ENCODE measurements at places on chromosomes 16 and 17.
A peak's percentile ranks its signal among the peaks of the same experiment; 100 is the strongest.

GRCh38 chr16:8430401-8430800, 159.9 kb downstream of the TMEM114 start:
- no peaks in the 10 kb centered on the region for H3K4me1 ChIP-seq
- no peak for DNase-seq
- H3K27ac ChIP-seq, result no peak overlapping the region
- H3K4me3 ChIP-seq, result no peak overlapping the region

- H3K27me3 ChIP-seq, result no peaks in the 10 kb centered on the region
- H3K4me1 ChIP-seq, result no peaks in the 10 kb centered on the region
- no peak for DNase-seq
- H3K4me3 ChIP-seq, result no peak overlapping the region
- no peak overlapping the region for H3K27ac ChIP-seq
These were observed 195.8 kb upstream of the GSE1 start for GRCh38 chr16:85417156-85417860.

GRCh38 chr17:1486802-1487695, 5.4 kb downstream of the MYO1C start:
- H3K4me3 ChIP-seq, result no peak overlapping the region
- DNase-seq, result no peak

DNA sequence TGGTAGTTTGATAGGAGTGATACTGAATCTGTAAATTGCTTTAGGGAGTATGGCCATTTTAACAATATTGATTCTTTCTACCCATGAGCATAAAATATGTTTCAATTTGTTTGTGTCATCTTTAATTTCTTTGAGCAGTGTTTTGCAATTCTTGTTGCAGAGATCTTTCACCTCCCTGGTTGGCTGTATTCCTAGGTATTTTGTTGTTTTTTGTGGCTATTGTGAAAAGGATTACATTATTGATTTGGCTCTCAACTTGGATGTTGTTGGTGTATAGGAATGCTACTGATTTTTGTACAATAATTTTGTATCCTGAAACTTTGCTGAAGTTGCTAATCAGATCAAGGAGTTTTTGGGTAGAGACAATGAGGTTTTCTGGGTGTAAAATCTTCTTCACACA, 3.2 kb downstream of the KRTAP9-9 start:
- H3K4me1 ChIP-seq, result no peaks in the 10 kb centered on the region
- H3K36me3 ChIP-seq, result no peaks in the 10 kb centered on the region
- no peak for DNase-seq
- H3K27me3 ChIP-seq, result peaks cover 13% of the 10 kb centered on the region
- H3K4me3 ChIP-seq, result no peak overlapping the region
- no peak overlapping the region for H3K27ac ChIP-seq

DNA sequence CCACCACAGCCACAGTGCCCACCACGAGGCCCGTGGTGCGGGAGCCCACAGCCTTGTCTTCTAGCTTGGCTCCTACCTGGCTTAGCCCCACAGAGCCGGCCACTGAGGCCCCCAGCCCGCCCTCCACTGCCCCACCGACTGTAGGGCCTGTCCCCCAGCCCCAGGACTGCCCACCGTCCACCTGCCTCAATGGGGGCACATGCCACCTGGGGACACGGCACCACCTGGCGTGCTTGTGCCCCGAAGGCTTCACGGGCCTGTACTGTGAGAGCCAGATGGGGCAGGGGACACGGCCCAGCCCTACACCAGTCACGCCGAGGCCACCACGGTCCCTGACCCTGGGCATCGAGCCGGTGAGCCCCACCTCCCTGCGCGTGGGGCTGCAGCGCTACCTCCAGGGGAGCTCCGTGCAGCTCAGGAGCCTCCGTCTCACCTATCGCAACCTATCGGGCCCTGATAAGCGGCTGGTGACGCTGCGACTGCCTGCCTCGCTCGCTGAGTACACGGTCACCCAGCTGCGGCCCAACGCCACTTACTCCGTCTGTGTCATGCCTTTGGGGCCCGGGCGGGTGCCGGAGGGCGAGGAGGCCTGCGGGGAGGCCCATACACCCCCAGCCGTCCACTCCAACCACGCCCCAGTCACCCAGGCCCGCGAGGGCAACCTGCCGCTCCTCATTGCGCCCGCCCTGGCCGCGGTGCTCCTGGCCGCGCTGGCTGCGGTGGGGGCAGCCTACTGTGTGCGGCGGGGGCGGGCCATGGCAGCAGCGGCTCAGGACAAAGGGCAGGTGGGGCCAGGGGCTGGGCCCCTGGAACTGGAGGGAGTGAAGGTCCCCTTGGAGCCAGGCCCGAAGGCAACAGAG, 10.5 kb downstream of the VASN start:
- no peak overlapping the region for H3K27ac ChIP-seq
- no peak for DNase-seq
- H3K4me3 ChIP-seq, result no peak overlapping the region

DNA sequence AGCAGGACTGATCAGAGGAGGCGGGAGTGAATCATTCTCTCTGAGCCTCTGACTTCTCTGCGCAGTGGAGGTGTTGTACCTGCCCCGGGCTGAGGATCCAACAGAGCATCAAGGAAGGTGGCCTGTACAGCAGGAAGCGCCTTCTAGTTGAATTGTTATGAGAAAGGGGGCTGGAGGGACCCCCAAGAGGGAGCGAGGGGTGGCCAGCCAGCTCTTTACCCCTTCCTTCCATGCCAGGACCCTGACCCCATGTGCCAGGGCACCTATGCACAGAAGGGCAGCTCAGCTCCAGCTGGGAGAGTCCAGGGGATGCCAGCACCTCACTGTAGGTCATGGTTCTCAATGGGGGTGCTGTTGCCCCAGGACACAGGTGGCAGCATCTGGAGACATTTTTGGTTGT, 149.3 kb downstream of the SDK2 start:
- no peaks in the 10 kb centered on the region for H3K4me1 ChIP-seq
- no peaks in the 10 kb centered on the region for H3K27me3 ChIP-seq
- DNase-seq, result no peak
- no peak overlapping the region for H3K4me3 ChIP-seq
- no peaks in the 10 kb centered on the region for H3K36me3 ChIP-seq
- H3K27ac ChIP-seq, result no peak overlapping the region

DNA sequence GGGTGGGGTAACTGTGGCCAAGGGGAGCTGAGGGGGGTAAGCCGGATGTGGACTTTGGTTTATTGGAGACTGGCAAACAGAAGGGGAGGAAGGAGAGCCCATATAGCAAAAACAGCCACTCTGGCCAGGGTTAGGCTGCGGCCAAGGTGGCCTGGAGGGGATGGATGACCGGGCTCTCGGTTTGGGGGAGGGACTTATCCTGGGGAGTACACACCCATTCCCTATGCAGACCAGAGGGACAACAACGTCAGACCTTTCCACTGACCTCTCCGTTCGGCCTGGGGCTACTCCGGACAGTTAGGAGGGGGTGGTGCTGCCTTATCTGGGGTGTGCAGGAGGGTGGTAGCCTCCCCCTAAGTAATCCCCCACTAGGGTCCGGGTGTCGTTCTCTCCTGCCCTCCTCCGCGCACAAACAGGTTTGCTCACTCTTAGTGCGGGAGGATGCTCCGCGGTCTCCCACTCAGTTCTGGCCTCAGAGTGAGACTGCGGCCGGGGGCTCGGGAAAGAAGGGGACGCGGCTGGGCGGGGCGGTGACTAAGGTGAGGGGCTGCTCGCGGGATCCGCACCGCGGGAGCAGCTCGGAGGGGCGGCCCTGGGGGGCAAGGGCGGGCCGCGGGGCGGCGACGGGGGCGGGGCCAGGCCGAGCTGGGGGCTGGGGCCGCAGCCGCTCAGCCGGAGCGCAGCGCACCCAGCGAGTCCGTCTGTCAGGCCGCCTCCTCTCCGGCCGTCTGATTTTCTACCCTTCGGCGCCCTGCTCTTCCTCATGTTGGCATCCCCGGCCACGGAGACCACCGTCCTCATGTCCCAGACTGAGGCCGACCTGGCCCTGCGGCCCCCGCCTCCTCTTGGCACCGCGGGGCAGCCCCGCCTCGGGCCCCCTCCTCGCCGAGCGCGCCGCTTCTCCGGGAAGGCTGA, at the start of gene WNK4:
TSS of gene WNK4 (plus strand) at position 675 of the 915 bp plus-strand sequence. CDS start at position 764, 89 bp downstream.
- H3K4me3 ChIP-seq, result peak within 1 kb of the TSS; percentile 76
- H3K27me3 ChIP-seq, result no peaks in the 10 kb centered on the region
- peaks cover 25% of the 10 kb centered on the region for H3K36me3 ChIP-seq
- H3K27ac ChIP-seq, result peak within 1 kb of the TSS; percentile 41
- no peak for DNase-seq

DNA sequence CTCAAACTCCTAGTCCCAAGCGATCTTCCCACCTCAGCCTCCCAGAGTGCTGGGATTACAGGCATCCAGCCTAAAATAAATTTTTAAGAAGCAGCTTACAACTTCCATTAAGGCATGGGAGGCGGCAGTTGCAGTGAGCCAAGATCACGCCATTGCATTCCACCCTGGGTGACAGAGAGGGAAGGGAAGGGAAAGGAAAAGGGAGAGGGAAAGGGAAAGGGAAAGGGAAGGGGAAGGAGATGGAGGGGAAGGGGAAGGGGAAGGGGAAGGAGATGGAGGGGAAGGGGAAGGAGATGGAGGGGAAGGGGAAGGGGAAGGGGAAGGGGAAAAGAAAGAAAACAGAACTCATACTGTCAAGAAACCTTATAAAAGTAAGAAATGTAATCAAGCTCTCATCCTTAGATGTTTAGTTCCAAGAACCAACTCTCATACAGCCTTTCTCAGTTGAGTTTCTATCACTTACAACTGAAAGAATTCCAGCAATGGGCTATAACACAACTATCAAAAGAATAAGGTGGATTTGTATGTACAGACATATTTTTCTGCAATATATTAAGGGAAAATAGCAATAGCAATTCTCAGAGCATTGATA, 43.1 kb downstream of the SHCBP1 start:
- H3K27me3 ChIP-seq, result no peaks in the 10 kb centered on the region
- peaks cover 3% of the 10 kb centered on the region for H3K4me1 ChIP-seq
- no peak overlapping the region for H3K4me3 ChIP-seq
- H3K27ac ChIP-seq, result no peak overlapping the region
- no peak for DNase-seq
- no peaks in the 10 kb centered on the region for H3K36me3 ChIP-seq

DNA sequence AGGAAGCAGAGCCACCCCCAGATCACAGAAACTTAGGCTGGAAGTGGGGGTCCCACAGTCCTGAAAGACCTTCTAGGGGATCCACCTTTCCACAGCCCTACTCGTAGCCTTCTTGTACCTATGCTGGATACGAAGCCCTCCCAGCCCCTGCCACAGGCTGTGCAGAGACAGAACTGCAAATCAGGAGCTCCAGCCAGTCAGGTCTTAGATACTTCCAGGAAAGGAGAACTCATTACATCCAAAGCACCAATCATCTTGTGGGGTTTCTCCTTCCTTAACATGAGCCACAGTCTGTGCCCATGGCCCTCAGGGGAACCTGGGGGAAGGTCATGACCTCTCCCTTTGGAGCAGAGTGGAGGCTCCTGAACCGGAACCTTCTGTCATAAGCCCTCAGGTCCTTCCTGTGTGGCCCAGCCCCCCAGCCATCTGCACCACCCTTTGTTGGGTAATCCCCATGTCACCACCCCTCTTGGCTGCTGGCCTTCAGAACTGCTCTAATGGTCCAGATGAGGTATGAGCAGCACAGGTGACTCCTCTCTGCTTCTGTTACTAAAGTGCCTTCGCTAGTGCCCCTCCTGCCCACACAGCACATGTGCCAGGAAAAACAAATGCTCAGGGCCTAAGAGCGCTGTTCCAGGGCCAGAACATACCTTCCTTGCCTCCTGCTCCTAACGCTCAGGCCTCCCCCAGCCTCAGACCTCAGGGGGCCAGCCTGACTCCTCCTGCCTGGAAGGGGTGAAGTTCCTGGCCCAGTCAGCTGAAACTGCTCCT, 14.6 kb downstream of the SRCIN1 start:
- no peak overlapping the region for H3K27ac ChIP-seq
- H3K4me3 ChIP-seq, result no peak overlapping the region
- no peak for DNase-seq
- no peaks in the 10 kb centered on the region for H3K36me3 ChIP-seq
- no peaks in the 10 kb centered on the region for H3K4me1 ChIP-seq
- H3K27me3 ChIP-seq, result peaks cover 96% of the 10 kb centered on the region

- H3K4me3 ChIP-seq, result no peak overlapping the region
- H3K36me3 ChIP-seq, result no peaks in the 10 kb centered on the region
- H3K27ac ChIP-seq, result no peak overlapping the region
- no peaks in the 10 kb centered on the region for H3K4me1 ChIP-seq
- no peaks in the 10 kb centered on the region for H3K27me3 ChIP-seq
- no peak for DNase-seq
These were observed 183.0 kb downstream of the PRKCA start for GRCh38 chr17:66485309-66485947.

GRCh38 chr17:78231991-78232858, 794 bp downstream of the TMEM235 start:
- H3K36me3 ChIP-seq, result no peaks in the 10 kb centered on the region
- no peak overlapping the region for H3K4me3 ChIP-seq
- H3K27ac ChIP-seq, result no peak overlapping the region
- DNase-seq, result no peak
- H3K4me1 ChIP-seq, result no peaks in the 10 kb centered on the region
- H3K27me3 ChIP-seq, result peaks cover 38% of the 10 kb centered on the region

DNA sequence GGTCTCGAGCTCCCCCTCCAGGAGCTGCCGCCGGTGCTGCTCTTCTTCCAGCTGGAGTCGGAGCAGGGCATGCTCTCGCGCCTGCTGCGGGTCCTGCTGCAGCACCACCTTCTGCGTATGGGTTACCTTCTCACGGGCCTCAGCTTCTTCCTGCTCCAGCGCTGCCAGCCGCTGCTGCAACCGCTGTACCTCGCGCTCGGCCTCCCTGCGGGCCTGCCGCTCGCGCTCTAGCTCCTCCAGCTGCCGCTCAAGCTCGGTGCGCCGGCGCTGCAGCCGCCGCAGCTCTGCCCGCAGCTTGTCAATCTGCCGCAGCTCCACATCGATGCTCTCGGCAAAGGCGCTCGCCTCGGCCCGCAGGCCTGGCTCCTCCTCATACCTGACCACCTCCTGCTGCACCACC, 36.9 kb downstream of the UBN1 start:
- H3K4me3 ChIP-seq, result no peak overlapping the region
- peaks cover 64% of the 10 kb centered on the region for H3K36me3 ChIP-seq
- H3K27me3 ChIP-seq, result no peaks in the 10 kb centered on the region
- H3K27ac ChIP-seq, result no peak overlapping the region
- DNase-seq, result no peak

DNA sequence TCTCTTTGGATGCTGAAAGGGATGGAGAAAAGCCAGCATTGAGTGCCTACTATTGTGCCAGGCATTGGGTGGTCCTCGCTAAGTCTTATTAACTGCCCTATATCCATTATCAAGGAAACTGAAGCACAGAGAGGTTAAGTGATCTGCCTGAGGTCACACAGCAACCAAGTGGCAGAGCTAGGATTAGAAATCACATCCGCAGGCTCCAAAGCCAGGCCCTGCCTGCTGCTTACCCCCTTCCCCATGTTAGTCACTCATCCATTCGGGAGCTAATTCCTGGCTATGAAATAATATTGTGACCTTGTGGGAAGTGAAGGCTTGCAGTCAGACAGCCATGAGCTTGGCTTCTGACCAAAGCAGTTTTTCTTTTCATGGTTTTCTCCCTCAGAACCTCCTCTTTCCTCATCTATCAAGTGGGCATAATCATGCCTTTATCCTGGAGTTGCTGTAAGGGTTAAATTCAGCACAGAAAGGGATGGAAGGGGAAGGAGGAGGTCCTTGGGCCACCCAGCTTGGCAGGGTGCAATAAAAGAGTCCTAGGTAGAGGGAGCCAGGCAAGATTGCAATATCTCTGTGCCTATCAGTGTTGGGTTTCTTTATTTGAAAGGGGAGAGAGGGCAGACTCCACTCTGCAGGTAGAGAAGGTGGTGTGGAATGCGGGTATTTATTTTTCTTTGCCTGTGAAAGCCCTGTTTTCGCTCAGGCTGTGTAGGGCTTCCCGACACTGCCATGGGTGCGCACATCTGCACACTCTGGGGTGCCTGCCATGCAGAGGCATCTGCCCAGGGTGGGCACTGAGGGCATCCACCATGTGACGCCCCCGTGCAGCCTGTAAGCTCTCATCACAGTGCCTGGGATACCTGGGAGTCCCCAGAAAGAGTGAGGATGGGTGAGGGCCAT, 11.3 kb downstream of the RAI1 start:
- H3K4me1 ChIP-seq, result peaks cover 47% of the 10 kb centered on the region
- DNase-seq, result no peak
- no peak overlapping the region for H3K4me3 ChIP-seq
- H3K36me3 ChIP-seq, result no peaks in the 10 kb centered on the region
- H3K27me3 ChIP-seq, result no peaks in the 10 kb centered on the region
- H3K27ac ChIP-seq, result peak overlapping the region; percentile 98
